Cortex of kidney (tissue), 1 donor: ENCODE measurements at places on chromosomes 11 and 22.

GRCh38 chr11:60972182-60973030 is 926 bp downstream of the CD6 start:
- no peak for DNase-seq

DNA sequence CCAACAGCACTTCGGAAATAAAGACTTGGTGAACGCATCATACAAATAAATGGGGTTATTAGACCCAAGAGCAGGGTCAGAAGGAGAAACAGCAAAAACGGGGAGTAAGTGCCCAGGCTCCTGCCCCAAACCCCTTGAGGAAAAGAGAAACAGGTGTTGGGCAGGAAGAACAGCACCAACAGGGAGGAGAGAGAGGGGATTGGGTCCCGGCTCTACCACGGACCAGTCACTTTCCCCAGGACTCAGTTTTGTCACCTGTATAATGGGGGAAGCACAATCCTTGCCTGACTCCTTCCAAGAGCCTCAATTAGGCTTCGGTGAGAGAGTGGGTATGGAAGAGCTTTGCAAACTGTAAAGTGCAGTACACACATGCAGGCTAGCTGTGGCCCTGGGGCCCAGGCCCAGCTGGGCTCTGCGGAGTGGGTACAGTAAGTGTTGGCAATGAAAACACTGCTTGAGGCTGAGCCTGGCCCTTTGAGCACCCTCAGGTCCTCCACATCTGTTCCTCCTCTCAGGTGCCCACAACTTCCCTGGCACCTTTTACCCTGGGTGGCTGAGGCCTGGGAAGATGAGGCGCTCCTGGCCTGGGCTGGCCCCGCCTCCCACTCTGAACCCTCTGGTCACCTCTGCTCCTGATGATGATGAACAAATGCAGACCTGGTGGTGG is 8.9 kb downstream of the SLC29A2 start:
- DNase-seq, result no peak

DNA sequence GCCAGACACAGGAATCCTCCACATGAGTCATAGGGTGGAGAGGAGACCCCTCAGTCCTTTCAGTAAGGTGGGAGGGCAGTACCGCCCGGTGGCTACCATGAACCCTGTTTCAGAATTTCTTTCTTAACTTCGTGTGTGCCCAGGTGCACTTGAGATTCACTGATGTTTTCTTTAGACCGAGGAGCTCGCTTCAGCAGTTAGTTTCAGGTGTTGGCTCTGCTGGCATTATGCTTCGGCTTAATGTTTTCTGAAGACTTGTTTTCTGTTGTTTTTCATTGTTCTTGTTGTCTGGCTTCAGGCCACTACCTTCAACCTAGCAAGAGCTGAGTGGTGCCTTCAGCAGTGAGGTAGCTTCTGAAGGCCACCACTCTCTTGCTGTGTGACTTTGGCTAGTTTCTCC is 71.5 kb downstream of the BMAL1 start:
- no peak for DNase-seq

- DNase-seq, result no peak
Observed at GRCh38 chr11:95134491-95134890, 44.8 kb downstream of the ENDOD1 start.

DNA sequence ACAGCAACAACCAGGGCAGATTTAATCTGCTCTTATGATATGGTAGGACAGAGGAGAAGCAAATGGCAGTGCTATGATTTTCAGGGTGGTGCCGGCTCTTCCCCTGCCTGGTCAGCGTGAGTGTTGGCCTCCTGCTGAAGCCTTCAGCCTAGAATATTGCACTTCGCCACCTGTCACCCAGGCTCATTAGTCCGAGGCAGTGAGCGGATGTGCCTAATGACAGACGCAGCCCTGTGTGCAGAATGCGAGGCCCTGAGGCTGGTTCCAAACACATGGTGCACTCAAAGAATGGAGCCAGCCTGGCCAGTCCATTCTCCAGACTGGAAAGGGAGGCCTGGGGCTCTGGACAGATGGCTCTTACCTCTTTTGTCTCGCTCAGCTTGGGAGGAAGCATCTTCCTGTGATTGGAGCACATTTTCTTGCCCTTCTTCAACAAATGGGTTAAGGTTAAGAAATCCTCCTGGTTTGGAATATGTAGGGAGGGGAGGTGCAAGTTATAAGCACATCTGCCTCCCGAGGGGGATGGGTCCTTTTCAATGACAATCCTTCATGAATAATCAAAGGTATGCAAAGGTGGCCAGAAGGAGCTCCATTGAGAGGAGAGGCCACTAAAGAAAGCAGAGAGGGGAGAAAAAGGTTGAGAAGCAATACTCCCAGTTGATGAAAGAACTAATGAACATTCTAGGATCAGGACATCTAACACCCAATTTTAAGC is 39.7 kb upstream of the GALNT18 start:
- DNase-seq, result no peak

DNA sequence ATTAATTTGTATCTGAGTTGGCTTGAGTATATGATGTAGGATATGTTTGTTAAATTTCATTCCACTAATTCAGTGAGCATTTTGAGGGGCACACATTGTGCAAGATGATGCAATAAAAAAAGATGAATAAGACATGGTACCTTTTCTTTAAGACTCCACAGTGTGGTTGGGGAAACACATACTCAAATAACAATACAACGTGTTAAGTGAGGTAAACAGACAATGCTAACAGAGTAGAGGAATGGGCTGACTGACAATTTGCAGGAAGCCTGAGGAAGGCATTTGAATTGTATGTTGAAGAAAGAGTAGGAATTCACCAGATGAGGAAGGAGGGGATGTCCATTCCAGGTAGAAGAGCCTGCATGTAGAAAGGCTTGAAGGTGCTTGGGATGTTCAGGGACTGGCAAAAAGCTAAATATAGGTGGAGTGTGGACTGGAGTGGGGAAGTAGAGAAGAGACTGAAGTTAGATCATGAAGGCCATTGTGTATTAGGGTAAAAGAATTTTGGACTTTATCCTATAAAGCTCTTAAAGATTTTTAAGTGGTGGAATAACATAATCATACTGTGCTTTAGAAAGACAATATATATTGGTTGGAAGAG is 6.8 kb downstream of the RNF169 start:
- DNase-seq, result no peak

- no peak for DNase-seq
Observed at GRCh38 chr11:59302991-59303390, 55.7 kb upstream of the OR5AN1 start.

DNA sequence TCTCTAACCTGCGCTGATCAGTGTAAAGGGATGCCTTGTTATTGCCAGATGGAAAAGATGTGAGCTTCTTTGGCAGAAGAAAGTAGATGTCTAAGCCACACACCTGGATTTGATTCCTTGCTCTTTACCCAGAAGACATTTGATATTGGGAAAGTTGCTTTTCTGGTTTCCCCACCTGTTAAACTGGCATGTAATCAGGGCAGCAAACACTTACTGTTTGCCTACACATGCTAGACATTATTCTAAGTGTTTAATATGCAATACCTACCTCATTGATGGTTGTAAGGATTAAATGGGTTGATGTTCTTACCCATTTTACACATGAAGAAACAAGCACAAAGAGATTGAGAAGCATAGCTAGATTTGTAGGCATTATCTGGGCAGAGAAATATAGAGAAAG is 16.6 kb downstream of the ASRGL1 start:
- no peak for DNase-seq

- DNase-seq, result no peak
Observed at GRCh38 chr11:9095421-9095820, 4.0 kb upstream of the SCUBE2 start.

GRCh38 chr11:7787239-7787638 is 9.5 kb downstream of the OR5P2 start:
- DNase-seq, result no peak

GRCh38 chr22:44031158-44031952 is 7.3 kb downstream of the PARVB start:
- DNase-seq, result no peak

DNA sequence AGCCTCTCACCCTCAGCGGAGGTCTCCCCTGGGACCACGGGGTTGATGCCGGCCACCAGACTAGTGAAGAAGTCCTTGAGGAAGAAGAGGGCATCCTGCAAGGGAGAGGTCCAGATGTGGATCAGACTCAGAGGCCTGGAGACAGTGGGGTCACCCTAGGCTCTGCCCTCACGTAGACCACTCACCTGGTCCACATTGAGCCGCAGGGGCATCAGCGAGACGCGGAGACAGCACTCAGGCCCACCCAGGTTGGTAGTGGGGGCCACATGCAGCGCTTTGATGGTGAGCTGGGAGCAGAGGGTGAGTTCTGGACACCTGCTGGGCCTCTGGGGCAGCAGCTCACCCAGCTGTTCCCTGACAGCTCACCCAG is 18.9 kb downstream of the ATG2A start:
- DNase-seq, result no peak

GRCh38 chr11:86873573-86874083 is 73.3 kb downstream of the PRSS23 start:
- DNase-seq, result no peak

DNA sequence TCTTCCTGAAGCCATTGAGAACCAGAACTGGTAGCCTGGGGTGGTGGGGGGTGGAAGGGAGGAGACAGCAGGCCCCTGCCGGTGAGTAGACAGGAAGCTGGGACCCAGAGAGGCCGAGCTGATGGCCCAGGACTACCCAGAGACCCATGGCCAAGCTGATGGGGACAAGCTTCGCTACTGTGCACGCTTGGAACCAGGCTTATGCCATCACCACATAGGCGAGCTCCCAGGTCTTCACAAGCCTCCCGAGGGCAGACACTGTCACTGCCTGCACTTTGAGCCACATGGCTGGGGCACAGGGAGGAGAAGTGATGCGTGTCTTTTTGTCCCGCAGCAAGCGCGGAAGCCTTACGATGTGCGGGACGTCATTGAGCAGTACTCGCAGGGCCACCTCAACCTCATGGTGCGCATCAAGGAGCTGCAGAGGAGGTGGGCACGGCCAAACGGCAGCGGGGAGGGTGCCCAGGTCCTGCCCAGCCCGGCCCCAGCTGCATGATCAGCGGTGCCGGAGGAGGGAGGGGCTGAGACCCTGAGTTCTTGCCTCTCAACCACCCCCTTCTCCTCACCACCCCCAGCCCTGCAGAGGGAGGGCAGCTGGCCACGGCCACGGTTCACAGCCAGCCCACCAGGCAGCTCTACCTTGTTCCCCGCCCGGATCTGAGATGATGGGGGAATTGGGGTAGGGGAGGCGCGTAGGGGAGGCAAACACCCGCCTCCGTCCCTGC is 76.0 kb upstream of the KCNQ1OT1 start:
- no peak for DNase-seq

DNA sequence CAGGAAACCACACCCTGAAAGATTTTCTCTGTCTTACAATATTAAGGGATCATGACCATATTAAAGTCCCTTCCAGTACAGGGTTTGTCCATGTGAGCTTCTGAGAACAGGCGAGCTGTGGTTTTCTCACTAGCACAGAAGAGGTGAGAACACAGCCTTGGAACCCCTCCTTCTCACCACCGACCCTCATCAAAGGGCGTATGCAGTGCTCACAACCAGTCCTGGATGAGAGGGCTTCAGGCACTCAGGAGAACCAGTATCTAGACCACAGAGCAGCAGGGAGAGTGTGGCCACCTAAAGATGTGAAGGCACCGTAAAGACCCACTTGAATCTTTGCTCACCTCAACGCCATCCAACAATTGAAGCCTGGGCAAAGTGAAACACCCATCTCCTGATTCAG is 397.0 kb downstream of the ETS1 start:
- DNase-seq, result no peak

DNA sequence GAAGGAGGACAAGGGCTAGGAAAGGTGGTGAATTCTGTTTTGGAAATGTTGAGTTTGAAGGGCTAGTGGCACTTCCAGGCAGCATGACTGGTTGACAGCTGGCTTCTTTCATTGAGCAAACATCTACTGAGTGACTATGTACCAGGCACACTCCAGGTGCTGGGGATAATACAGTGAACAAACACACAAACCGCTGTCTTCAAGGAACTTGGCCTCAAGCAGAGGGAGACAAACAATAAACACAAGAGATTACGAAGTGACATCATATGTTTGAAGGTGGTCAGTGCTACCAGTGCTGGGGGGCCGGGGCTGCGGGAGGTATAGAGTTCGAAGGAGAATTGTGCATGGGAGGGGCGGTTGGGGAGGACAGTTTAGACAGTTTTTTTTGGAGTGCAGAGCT is 197.0 kb upstream of the SORL1-AS1 start:
- DNase-seq, result no peak

DNA sequence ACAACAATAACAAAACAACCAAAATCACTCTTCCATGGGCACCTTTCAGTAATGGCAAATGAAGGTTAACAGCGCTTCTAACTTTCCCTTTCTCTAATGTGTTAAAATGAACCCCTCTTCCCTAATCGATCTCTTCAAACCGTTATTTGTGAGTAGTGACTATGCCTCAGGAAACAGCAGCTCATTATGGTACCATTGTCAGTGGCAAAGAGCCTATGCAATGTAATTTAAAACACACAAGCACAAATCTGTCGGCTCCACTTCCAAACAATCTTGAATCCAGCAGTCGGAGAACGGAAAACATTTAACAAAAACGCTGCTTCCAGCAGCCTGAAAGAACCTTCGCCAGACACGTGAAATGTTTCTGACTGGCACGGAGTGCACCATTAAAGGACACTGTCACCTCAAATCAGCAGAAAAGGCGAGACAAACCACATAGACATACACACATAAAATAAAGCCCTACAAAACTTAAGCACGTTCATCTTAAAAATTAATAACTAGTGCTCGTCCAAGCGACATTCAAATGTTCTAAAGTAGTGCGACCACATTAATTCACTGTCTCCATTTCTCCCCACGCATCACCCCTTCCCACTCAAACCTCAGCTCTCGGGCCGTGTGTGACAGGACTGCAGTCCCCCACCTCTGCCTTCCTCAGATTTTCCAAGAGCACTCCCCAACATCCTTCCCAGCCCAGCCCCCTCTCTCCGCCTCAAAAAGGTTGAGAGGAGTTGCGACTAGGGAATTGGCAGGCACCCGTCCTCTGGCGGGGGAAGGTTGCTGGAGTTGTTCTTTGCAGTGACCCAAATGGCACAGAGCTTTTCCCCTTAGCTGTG is 748 bp downstream of the RAB30 start:
- no peak for DNase-seq

- DNase-seq, result no peak
Observed at GRCh38 chr11:86680716-86681482, 8.5 kb upstream of the ME3 start.

DNA sequence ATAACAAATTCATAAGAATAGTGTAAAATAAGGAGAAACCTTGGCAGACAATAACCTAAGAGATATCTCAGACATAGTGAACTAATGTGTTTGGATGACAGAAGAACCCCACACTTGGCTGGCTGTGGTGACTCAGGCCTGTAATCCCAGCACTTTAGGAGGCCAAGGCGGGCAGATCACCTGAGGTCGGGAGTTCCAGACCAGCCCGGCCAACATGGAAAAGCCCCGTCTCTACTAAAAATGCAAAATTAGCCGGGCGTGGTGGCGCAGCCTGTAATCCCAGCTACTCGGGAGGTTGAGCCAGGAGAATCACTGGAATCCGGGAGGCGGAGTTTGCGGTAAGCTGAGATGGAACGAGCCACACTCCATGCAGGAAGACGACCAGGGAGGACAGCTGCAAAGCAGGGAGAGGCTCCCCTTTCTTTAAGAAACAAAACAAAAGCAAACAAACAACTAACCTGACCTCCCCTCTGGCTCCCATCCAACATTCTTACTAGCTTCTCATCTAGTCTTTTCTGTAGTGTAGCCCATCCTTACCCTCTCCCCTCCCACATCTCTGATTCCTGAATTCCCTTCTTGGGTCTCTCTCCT is 84.2 kb downstream of the ZNF280B start:
- no peak for DNase-seq
